ENCODE measurements at places on chromosomes 4 and X.
A peak's percentile ranks its signal among the peaks of the same experiment; 100 is the strongest.

DNA sequence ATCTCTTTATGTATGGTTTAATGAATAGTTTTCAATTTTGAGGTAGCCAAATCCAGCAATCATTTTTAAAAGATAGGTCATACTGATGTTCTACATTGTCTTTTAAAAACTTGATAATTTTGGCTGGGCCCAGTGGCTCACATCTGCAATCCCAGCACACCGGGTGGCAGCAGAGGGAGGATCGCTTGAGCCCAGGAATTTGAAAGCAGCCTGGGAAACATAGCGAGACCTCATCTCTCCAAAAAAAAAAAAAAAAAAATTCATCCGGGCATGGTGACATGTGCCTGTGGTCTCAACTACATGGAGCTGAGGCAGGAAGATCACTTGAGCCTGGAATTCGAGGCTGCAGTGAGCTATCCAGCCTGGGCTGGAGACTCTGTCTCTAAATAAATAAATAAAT lies 419.8 kb downstream of the GALNTL6 start:
- no peak for DNase-seq

DNA sequence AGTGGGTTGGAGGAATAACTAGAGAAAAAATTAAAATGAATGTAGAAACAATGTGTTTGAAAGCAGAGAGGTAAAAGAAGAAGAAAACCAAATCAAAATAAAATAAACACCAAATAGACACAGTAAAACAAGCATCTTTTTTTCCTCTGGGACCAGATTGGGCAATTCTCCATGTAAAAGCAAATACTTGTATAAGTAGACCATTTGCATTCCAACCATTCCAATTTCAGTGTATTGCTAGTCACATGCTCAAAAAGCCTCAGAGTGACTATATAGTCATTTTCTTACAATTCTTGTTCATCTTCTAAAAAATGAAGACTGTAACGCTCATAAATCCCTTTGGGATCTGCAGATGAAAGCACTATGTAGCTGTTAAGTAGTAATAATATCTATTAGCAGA lies 969.5 kb downstream of the PCDH18 start:
- DNase-seq = peak; percentile 2

GRCh38 chrX:143632625-143633410 lies 3.1 kb downstream of the SLITRK4 start:
- no peak for DNase-seq

DNA sequence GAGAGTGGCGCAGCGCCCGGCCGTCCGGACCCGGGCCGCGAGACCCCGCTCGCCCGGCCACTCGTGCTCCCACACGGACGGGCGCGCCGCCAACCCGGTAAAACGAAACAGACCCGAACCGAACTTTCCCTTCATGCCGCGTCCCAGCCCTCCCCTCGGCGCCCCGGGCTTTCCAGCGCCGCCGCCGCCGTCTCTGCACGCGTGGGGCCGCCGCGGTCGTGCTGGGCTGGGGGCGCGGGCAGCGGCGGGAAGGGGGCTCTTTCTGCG lies 222 bp downstream of the SMAD1 start:
- no peak for DNase-seq

- DNase-seq = no peak
These were observed 2.6 kb downstream of the FAAH2 start for GRCh38 chrX:57289089-57289488.

DNA sequence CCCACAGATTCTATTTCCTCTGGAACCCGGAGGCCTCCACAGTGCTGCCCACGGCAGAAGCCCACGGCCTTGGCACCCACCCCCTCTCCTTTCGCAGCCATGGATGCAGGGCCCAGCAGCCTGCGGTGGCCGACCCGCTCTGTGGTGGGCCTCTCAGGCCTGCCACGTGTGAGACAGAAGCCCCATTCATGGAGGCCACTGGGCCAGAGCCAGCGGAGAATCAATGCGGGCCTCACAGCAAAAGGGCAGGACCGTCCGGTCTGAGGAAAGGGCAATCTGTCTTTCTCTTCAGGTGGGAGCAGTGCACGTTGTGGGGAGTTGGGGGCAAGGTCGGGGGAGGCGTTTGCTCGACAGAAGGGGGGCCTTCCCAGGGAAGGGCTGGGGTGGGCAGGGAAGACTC lies 8.4 kb upstream of the HAUS7 start:
- DNase-seq = peak; percentile 42

GRCh38 chr4:69832326-69833030 lies 27.5 kb downstream of the SULT1E1 start:
- no peak for DNase-seq

DNA sequence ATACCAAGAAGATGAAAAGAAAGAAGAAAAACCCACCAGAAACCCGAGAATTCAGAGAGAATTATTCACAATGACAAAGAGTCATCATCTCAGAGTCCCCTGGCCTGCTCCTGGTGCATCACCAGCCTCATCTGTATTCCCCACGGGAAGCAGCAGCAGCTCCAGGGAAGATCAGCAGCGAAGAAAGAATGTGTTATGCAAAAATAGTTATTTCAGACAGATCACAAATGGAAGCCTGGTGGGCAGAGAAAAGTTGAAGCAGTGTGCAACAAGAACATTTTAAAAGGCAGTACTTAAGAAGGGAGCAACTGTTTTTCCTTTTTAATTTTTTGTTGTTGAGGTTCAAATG lies 189.2 kb downstream of the PPP3CA start:
- peak; percentile 31 for DNase-seq

GRCh38 chrX:14873676-14874049 lies 442 bp downstream of the MOSPD2 start:
- DNase-seq = no peak

- DNase-seq = no peak
These were observed at the start of gene EREG for GRCh38 chr4:74364652-74365491. EREG (plus strand) TSS chr4:74365145; CDS start chr4:74365309, 164 bp downstream.

DNA sequence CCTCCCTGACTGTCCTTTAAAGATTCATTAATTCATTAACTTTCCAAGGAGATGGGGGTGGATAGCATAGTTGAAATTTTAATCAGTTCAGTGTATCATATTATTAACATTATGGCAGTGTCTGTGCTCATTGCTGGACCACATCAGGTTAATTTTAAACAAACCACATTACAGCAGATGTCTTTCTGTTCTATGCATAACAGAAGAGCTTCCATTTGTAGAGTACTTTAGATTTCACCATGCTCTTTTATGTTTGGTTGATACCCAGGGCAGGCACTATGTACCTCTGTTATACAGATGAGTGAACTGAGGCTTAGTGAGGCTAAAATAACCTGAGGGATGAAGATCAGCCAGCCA lies 41.1 kb downstream of the AFF2 start:
- DNase-seq = no peak

GRCh38 chr4:54625391-54625790 lies 32.4 kb upstream of the KIT start:
- no peak for DNase-seq

DNA sequence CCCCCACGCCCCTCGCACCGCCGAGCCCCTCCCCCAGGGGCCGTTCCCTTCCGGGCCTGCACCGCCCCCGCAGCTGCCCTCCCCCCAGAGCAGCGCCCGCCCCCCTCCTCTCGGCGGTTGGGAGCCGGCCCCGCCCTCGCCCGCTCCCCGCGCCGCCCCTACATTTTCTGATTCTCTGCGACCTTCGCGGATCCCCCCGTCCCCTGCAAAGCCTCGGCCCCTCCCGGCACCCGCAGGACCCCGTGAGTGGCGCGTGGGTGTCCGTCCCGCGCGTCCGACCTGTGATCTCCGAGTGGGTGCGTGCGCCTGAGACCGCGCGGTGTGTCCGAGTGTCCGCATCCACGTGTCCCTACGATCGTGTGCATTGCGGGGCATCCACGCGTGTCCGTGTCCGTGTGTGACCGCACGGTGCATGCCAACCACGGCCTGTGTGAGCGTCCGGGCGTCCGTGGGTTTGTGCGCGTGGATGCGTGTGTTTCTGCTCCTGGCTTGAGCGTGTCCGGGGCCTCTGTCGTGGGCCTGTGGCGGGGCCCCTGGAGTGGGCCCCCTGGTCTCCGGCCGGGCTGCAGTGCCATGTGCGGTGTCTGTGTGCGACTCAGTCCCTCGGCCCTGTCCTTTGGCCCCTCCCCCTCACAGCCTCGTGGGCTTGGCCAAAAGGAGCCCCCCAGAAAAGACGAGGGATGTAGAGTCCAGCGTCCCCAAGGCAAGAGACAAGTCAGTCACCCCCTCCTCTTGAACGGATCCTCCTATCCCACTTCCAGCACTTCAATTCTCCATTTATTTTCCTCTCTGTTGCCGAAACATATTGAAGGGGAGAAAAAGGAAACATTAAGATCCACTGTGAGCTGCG lies 8.8 kb upstream of the NKX1-1 start:
- no peak for DNase-seq

- no peak for DNase-seq
These were observed 45.6 kb downstream of the SLIT2 start for GRCh38 chr4:20297261-20297660.

- DNase-seq = no peak
These were observed 34.7 kb downstream of the APBB2 start for GRCh38 chr4:41179498-41180195.

DNA sequence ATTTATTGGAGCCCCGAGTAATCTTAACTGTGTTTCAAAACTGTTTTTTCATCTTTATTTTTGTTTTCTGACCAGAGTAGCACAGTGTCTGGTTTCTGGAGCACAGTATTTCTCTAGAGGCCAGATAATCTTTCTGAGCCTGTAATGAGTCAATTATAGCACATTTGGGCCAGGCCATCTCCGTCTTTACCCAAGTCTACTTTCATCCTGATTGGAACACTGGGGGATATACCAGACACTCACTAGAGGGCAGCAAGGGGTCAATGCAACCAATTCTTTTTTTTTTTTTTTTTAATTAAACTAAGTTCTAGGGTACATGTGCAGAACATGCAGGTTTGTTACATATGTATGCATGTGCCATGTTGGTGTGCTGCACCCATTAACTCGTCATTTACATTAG lies 282.0 kb downstream of the ARHGAP24 start:
- peak; percentile 29 for DNase-seq

- DNase-seq = no peak
These were observed 13.4 kb upstream of the PCSK1N start for GRCh38 chrX:48848847-48849246.

DNA sequence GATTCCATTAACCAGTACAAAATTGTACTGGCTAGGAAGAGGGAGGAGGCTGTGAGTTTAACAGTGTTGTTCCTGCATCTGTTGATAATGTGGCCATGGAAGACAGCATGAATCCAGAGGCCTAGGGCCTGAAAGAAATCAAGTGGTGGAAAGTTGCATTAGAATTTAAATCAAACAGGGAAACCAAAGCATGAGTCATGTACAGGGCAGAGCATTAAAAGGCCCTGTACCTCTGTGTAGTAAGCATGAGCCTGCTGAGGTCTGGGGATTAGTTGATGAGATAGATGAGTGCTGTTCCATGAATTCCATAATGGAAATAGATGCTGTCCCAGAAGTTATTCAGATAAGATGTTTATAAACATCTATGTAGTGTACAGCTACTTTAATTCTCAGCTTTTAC lies 58.3 kb downstream of the MID1IP1 start:
- no peak for DNase-seq

DNA sequence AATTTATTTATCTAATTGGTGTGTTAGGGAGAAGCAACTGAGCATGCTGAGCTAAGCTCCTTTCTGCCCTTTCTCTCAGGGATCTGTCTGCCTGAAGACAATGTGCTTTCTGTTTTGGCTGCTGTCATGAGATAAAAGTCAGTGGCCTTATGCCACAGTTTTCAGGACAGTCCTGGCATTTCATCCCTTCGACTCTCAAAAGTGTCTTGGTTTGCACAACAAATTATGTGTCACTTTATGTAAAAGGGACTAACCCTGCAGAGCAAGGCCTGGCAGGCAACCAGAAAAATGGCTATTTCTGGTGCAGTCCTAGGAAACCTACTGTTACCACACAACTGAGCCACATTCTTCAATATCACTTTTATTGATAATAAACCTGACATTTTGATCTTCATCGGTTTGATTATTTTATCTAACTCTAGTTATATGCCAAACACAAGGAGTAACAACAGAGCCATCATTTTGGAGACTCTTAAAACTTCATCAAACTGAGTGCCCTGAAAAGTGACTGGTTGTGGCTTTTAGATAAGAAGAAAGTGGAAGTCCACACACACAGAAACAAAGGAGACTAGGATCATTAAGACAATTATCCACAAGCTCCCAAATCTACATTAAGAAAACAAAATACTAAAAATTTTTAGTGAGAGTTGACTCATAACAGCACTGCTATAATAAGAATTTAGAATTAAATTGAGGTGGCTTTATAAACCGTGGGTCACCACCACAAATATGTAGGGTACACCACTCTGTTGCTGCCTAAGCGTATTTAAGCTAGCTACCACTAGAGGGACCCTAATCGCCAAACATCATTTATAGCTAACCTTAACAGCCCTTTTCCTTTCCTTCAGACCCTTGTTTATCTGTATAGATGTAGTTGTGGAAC lies 95.9 kb upstream of the PTPN13 start:
- peak; percentile 78 for DNase-seq

- no peak for DNase-seq
These were observed 203.1 kb downstream of the FAT4 start for GRCh38 chr4:125517831-125518230.

DNA sequence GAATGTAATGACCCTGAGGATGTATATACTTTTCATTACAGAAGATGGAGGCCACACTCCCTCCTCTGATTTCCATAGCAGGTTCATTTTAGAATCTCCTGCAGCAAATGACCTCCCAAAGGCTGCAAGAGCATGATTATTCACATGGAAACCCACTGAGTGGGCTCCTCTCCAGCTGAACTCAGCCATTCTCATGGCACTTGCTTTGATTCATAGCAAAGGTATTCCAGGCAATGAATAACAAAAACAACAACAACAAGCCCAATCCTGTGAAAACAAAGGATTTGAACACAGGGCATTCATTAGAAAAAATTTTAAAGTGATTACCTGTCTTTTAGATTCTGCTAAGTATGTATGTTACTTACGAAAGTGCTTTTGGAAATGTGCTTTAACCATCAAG lies 894.0 kb upstream of the FRG1 start:
- no peak for DNase-seq

- DNase-seq = peak; percentile 96
These were observed at the start of gene TSPAN6 for GRCh38 chrX:100636321-100636991. TSPAN6 (minus strand) TSS chrX:100636806; CDS start chrX:100636694, 112 bp downstream.

GRCh38 chr4:118270492-118270891 lies 82.3 kb downstream of the PRSS12 start:
- peak; percentile 63 for DNase-seq

GRCh38 chrX:84168095-84168494 lies 19.9 kb downstream of the RPS6KA6 start:
- DNase-seq = no peak

DNA sequence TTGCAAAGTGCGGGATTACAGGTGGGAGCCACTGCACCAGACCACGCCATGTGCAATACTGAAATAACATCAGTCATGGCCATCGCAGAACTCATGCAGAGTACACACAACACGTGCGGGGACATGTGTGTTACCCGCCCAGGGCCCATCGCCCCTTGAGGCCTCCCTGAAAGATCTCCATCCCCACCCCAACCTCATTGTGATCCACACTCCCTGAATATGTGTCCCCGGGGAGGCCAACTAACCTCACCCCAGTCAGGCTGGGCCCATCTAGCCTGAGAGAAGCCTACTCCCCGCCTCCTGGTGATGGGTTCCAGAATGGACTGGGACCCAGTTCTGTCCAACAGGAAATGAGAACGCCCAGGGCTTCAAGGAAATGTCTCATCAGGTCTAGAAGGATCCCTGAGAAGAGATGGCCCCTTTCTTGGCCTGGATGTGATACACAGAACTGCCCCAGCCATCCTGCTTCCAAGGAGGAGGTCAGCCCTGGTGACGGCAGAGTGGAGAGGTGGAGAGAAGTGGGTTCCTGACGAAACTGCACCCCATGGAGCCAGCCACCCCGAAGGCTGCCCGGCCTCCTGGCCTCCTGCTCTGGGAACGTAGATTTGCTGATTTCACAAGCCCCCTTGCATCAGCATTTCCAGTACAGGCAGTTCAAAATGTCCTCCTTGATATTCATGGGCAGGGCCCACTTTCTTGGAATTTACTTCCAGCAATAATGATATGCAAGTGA lies 22.5 kb upstream of the CLDN24 start:
- DNase-seq = no peak

- DNase-seq = peak; percentile 63
These were observed 31.0 kb downstream of the ALPK1 start for GRCh38 chr4:112327965-112328733.
